ENCODE measurements at places on chromosomes 5 and 9.

- no peak for DNase-seq
These were observed 11.6 kb downstream of the EPB41L4B start for GRCh38 chr9:109309282-109309681.

GRCh38 chr9:7545371-7546165, 254.0 kb downstream of the DMAC1 start:
- DNase-seq, result no peak

GRCh38 chr5:100889165-100889743, 13.8 kb downstream of the ST8SIA4 start:
- DNase-seq, result no peak

GRCh38 chr5:95235439-95235982, 49.4 kb downstream of the MCTP1 start:
- DNase-seq, result no peak

DNA sequence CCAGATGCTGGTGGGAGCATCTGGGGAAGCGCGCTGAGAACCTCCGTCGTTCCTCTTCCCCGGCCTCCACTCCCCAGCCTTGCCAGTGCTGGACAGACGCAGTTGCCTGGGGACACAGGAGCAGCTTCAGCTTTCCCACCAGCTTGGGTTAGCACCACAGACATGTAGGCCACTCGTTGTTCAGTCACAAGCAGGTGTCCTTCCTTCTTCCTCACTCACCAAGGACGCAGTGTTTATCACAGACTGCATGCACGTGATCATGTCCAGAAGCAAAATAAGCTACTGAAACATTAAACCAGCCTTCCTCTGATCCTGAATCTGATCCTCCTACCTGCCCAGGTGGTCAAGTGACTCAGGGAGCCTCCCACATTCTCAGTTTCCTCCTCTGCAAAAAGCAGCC, 232.9 kb downstream of the SYK start:
- no peak for DNase-seq

- DNase-seq, result no peak
These were observed 34.0 kb downstream of the ZNF618 start for GRCh38 chr9:113910036-113910639.

DNA sequence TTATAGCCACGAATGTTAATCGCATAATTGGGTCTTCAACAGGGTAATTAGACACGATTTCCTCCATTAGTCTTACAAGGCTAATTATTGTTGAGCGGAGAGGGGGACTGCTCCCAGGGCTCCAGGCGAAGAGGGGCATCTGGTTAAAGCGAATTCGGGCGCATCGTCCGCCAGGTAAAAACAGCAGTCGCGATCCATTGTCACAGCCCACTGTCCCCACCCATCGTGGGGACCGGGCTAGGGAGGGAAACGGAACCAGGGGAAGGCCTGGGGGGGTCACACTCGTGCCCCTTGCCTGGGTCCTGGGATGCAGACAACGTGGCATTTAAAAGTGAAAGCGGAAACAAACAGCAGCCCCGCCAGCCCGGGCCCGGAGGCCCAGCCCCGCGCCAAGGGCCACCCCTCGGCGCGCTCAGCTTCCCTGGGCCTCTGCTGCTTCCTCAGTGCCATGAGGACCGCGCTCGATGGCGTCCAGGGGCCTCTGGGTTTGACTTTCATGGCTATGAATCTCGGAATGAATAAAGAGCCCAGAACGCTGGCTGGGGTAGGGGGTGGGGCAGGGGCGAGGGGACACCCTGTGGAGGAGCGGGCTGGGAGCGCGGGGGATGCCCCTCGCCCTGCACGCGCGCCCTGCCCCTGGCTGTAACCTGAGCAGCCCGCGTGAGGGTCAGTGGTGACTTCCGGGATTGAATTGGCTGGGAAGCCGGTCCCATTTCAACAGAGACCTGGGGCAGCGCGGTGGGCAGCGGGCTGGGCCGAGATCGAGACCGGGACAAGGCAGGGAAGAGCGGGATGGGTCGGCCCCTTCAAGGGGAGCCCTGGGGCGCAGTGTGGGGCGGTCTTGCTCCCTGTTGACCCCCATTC, 99.9 kb downstream of the GTF3C4 start:
- DNase-seq, result peak; percentile 82

GRCh38 chr5:156339139-156339841, 12.3 kb downstream of the SGCD start:
- no peak for DNase-seq

DNA sequence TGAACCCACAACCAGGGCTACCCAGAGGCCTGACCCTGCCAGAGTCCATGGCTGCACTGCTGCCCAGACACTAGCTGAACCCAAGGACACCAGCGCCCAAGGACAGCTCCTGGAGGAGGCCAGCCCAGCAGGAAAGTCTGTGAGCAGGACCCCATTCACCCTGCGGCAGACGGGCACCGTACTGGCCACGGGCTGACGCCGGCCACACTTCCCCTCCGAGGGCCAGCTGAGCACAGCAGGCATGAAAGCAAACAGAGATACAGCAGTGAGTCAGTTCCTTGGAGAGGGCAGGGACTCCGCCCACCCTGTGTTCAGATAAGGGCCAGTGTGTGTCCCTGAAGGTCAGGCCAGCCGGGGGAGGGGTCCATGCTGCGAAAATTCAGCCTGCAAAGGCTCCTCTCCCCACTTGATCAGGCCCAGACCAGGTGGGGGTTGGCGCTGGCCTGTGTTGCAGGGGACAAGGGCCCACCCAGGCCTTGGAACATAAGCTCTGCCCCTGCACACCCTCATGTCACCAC, 3.2 kb downstream of the RNF208 start:
- no peak for DNase-seq

GRCh38 chr9:99031319-99031718, 73.6 kb upstream of the TGFBR1 start:
- no peak for DNase-seq

DNA sequence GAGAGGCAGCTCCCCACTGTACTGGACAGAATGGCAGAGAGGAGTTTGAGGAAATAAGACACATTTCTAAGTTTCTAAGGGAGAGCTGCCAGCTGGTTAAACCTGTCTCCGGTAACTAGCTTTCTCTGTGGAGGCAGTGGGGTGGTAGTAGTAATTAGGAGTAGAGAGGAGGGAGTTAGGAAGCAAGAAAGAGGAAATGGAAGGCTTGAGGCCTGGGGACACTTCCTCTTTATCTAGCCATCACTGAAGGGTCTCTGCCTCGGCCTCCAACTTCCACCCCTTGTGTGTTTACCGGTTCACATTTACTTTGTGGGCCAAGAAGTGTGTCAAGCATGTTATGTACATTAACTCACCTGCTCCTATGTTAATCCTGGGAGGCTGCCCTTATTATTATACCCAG, 462.2 kb upstream of the DMAC1 start:
- DNase-seq, result no peak

DNA sequence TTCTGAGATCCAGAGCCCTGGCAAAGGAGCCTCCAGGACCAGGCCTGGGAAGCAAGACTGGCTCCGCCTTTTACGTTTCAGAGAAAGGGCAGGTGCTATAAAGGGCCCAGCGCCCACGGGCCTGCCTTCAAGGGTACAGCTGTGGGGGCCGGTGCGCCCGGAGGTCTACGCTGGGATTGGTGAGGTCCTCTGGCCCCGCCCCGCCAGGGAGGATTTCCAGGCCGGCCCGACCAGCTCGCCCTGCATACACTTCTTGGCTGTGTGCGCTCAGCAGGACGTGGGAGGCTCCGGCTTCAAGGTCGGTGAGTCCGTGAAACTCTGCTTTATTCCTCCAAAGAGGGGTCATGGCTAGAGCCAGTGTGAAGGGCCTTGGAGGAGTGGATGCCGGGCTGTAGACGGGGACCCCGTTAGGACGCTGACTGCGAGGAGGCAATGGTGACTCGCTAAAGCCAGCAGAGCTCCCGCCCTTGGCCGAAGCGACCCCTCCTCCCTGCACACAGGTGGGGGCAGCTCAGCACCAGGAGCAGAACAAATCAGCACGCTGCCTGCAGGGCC, at the start of gene CKMT2:
Gene CKMT2, plus strand, starts transcription at position 243 of the 555 bp plus-strand sequence. CDS start 17,811 bp downstream, outside the sequence.
- no peak for DNase-seq

DNA sequence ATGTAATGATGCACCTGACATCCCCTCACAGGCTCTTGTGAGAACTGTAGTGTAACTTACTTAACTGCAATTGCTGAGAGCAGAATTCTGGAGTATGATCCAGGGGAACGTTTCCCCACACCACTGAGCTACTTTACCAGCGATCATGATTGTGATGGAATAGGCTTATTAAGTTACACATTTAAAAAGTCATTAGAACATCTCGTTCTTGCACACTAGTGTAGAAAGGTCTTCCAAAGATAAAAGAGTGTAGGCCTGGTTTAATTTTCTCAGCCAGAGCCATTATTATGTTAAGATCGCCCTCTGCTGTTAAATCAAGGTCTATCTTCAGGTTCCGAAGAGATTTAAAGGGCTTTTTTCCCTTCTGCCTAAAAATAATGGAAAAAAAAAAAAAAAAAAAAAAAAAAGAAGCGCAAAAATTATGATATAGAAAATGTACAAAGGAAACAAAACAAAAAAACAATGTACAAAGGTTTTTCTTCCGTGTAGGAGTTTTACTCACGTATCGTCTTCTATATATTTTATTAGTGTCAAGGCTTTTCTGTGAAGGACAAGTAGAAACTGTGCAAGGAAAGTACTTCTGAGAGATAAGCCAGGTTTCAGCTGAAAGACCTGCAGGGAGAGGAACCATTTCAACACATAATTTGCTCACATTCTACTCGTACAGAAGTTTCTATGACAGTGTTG, 18.6 kb upstream of the MOB3B start:
- no peak for DNase-seq

DNA sequence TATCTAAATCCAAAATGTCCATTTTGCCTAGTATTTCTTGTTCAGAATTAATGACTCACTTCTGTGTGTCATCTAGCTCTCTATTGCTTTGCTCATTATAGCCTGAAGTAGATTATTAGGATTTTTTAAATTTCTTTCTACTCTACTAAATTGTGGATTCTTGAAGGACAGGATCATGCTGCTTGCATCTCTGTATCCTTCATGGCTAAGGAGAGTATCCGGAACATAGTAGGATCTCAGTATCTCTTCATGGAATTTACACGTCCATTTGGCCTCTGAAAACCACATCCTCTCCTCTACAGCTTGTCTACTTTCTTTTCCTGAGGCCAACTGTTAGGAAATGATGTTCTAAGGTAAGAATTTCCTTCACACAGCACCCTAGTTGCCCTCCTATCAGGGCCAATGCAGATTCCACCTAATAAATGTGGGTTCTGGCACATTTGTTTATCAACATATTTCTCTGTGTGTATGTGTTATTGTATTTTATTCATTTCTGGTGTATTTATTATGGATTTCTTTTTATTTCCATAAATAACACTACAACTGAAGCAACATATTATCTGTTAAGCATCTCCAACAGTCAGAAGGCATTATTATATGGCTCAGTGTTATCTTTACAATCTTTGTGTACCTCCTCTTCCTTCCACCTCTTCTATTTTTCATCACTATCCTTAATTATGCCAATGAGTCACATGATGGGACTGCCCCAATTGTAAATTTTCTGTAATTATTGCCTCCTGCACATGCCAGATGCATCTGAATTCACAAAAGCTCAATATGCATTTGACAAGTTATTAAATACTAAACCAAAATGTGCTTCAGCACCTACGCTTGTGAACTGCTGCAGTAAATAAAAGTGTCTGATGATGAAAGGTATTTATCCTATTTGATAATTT, 557.8 kb upstream of the TLE4 start:
- no peak for DNase-seq

- DNase-seq, result no peak
These were observed 615.8 kb downstream of the HTR1A start for GRCh38 chr5:63346451-63346850.

DNA sequence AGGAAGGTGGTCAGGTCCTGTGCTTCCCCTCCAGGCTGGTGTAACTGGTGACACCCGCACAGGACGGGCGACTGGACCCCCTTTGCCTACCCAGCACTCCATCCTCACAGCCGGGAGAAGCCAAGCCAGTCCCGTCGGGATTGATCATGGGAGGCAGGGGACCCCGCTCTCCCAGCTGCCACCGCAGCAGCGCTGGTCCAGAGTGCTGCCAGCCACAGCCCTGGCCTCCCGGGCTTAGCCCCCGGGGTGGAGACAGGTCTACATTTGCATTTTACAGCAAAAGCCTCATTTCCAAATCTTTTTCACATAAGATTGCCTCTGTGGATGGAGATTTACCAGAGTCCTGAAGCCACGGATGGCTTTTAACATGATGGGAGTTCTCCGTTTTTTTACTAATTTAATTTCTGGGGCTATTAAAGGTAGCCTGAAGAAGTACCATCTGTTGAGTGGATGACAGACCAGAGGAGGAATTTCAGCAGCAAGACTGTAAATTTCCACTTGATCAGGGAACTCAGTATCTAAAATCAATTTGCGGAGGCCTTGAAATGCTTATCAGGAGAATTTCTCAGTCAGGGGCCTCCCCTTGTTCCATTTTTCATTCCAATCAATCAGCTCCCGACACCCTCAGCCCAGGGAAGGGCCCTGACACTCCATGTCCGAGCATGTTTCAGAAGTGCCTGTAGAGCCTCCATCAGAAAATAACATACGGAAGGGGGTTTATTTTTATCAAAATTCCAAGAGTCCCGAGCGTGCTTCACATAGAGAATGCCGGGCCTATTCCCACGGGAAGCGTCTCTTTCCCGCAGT, 80.6 kb downstream of the OLFM1 start:
- DNase-seq, result no peak

DNA sequence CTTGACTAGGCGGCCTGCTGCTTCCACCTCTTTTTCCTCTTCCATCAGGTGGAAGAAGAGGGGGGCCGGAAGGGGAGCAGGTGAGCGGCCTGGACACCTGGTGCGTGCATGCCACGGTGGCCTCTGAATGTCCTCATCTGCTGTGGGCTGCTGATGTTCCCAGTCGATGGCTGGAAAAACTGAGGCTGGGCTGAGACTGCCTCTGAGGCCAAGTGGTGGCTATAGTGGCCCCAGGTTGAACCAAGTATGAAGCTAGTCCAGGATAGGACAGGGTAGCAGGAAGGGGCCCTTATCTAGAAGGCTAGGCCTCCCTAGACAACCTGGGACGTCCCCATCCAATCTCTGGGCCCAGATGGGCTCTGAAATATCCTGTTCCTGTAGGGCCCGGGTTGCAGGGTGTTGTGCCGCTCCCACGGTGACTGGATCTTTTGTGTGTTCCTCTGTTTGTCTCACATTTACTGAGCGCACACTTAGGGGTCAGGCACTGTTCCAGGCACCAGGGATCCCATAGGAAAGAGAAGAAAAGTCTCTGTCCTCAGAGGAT, 753 bp upstream of the NR5A1 start:
- no peak for DNase-seq

- no peak for DNase-seq
These were observed 62.1 kb downstream of the DCP2 start for GRCh38 chr5:113038714-113039113.

DNA sequence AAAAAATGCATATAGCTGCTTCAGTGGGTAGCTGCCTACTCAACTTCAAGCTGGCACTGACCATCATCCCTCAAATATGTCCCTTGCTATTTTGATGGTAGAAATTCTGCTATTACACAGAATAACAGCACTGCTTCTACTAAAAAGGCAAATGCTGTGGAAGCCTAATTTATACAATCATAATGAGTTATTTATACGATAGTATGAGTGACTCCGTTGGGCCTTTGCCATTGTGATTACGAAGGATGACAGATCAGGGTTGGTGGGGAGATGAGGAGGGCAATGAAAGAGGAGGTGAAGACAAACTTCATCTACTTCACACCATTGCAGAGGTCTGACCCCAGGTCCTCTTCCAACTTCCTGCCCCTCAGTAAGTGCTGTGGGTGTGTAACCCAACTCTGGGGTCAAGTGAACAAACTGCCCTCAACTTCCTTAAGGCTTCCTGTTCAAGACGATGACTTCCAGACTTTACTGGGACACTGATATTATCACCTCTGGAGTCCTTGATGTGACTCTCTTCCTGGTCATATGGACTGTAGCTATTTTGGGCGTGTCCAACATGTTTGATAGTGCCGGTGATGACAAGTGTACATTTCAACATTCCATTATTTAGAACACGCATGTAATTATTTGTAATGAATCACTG, 74.1 kb upstream of the RPS23 start:
- DNase-seq, result no peak

Data from activated CD4-positive, alpha-beta T cell treated with anti-CD3 and anti-CD28 coated beads for 36 hours (primary cell).